ENCODE measurements at places on chromosomes 11 and 22.

DNA sequence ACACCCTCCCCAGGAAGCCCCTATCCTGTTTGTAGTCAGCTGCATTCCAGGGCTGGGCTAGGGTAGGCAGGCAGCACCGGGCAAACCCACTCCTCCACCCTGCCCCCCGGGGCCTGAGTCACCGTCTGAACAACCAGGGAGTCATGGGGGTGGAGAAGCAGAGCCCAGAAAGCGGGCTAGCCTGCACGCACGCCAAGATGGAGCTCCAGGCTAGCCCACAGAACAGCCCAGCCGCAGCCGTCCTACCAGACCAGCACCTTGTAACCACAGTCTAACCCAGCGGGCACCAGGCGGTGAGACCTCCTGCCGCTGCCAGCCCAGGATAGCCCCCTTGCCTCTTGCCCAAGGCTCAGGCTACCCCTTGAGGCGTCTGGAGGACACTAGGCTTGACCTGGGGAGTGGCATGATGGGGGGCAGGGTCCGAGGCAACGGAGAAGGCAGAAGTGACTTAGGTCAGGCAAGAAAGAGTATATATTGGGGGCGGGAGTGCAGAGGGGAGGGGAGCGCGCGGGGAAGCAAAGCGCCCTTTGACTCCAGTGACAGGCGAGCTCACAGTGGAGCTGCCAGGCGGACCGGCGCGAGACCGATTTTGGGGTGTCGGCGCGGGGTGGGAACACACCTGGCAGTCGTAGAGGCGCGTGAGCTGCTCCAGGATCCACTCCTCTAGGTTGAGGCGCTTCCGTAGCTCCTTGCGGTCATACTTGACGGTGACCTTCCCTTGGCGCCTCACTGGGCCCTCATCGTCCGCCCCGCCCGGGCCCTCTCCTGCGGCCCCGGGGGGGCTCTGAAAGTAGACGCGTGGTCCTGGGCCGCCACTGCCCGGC lies 734 bp downstream of the PPP1R14B start:
- DNase-seq, result peak; percentile 90

DNA sequence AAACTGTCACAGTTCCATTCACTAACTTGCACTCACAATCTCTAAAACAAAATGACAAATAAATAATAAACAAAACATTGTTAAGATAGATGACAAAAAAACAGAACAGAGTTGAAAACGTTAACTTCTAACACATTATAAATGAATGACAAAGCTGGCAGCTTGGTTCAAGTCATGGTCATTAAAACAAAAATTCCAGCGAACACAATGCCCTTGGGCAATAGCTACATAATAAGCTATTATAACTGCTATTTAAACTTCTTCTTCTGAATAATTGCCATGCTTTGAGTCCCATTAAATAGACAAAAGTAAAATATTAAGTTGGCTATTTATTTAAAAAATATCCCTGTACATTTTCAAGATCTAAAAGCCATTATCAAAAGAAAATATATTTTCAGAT lies 54.7 kb downstream of the PICALM start:
- no peak for DNase-seq

GRCh38 chr11:116776522-116776984 lies 3.8 kb upstream of the BUD13 start:
- peak; percentile 19 for DNase-seq

DNA sequence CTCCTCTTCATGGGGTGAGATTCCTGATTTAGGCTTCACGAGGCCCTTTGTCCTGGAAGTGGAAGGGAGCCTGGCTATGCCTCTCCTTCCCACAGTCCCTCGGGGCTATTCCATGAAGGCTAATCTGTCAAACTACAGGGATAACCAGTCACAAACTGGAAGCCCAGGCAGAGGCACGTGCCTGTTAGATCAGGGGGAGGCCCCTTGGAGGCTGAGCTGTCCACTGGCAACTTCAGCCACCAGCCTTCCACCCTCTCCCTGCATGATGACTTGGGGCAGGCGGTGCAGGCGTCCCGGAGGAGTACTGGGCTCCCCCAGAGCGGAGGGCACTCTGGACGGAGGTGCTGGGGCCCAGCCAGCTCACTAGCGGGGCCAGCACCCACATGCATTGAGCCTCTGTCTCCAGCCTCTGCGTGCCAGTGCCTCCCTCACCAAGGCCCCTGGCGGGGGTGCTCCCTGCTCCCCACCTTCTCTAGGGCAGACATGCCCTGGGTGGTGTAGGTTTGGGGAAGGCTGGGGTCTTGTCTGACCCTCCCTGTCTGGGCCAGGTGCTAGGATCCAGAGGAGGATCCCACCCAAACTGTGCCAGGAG lies 42.9 kb downstream of the WNT11 start:
- no peak for DNase-seq

GRCh38 chr11:35318977-35319925 lies 100.1 kb downstream of the SLC1A2 start:
- no peak for DNase-seq

DNA sequence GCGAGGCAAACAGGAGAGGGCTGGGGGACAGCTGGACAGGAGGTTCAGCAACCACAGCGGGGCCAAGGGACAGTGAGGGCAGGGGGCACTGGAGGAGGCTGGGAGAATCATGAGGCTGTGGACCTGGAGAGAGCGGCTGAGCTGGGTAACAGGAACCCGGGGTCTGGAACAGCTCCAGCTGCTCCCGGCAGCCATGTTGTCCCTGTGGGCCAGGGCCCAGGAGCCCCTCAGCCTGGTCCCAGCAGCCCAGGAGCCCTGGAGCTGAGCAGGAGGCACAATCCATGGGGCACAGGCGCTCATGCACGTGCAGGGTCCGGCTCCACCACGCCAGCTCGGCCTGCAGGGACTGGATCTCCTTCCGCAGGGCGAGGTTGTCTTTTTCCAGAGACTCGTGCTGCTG lies 7.4 kb downstream of the BATF2 start:
- no peak for DNase-seq

GRCh38 chr11:108117746-108118371 lies 3.5 kb upstream of the ACAT1 start:
- DNase-seq, result peak; percentile 87

DNA sequence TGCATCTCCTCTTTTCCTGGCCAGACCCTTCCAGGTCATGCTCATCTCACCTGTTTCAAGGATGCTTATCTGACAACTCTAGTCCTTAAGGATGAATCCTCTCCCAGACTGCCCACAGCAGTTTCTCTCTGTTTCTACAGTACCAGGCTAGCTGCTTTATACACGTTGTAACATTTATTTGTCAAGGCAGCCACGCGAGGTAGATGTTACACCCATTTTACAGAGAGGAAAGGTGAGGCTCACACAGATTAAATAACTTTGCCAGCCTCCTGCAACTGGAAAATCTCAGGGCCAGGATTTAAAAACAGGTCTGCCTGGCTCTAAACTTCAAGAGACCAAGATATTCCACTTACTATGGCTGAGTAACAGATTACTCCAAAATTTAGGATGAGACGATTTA lies 45.7 kb upstream of the E2F8 start:
- DNase-seq, result no peak

- no peak for DNase-seq
Observed at GRCh38 chr22:42697542-42698013, 23.1 kb downstream of the A4GALT start.

DNA sequence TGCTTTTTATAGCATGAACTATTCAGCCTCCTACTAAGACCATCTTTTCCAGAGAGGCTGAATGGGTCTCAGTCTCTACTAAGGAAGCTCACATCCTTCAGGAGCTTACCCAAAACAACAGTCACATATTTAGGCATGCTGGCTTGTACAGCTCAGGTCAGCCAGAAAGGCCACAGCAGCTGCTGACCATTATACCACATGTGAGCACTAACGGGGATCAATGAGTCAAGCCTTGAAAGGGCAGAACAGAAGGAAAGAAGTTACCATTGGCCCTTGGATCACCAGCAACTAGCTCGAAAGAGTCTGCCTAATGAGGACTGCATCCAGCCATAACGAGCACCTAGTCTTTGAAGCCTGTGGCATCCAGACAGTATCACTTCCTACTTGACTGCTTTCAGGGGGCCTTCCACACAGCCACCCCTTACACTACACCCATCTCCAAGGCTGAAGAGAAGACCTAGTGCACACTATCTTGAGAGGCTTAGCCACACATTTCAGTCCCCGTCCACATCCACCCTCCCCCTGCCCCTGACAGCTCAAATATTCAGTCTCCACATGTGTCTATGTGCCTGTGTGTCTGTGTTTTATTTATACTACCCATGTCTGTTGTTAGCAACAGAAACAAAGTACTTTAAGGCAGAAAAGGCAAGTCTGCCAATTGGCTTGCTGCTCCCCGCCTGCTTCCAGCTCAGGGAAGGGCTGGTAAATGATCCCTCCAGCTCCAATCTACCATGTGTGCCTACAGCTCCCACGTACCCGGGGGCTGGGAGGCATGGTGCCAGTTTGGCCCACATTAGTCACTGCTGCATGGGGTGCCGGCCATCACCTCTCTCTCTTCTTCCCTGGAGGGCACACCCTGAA lies 95.5 kb downstream of the RPL27A start:
- no peak for DNase-seq

DNA sequence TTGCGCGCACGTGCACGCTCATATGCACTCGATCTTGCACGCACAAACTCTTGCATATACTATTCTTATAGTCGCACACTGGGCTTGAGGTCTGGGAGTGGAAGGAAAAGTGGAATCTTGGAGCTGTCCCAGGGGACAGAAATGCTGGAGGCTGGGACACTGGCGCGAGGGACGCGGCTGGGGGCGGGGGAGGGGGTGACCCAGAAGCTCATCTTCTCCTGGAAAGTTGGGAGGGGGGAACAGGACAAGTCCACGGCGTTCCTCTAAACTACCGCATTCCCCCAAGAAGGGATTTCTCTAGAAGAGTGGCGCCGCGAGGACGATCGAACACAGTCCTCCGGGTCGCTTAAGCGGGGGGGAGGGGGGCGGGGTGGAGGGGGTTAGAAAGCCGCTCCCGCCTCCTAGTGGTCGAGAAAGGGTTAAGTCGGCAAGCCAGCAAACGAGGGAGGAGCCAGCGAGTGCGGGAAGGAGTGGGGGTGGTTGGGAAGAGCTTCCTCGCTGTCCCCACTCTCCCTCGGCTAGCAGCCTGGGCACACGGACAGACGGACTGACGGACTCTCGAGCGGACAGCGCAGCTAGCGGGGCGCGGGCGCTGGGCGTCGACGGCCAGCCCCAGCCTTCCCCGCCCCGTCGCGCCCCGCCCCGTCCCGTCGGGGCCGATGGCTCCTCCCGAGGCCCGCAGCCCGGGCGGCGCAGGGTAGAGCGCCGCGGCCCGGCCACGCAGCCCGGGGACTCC lies at the start of gene RTN4RL2:
TSS of gene RTN4RL2 (plus strand) at position 507 of the 736 bp plus-strand sequence. CDS start 338 bp downstream, outside the sequence.
- DNase-seq, result peak; percentile 88

GRCh38 chr11:596374-596773 lies 19.4 kb downstream of the IRF7 start:
- DNase-seq, result peak; percentile 22

DNA sequence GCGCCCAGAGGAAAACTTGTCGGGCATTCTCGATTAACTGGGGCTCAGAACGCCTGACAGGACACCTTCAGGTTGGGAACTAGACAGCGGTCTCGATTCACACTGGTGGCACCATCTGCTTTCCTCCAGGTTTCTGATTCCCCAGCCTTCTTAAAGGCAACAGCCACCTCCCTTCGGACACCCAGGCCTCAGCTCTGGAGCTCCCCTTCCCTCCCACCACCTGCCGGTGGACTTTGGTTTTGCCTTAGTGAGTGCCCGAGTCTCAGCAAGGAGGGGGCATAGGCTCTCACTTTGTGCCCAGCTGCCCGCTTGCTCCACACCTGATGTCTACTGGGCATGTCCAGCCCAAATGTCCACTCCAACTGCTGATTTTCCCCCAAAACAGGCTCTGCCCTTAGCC lies 110.4 kb upstream of the PARVA start:
- no peak for DNase-seq

- DNase-seq, result no peak
Observed at GRCh38 chr11:7559398-7560283, 45.8 kb downstream of the PPFIBP2 start.

GRCh38 chr11:34859496-34859895 lies 56.7 kb downstream of the APIP start:
- no peak for DNase-seq

GRCh38 chr11:33534575-33534974 lies 166.1 kb downstream of the C11orf91 start:
- DNase-seq, result no peak

GRCh38 chr11:34916843-34917770 lies 689 bp downstream of the PDHX start:
- DNase-seq, result peak; percentile 36

DNA sequence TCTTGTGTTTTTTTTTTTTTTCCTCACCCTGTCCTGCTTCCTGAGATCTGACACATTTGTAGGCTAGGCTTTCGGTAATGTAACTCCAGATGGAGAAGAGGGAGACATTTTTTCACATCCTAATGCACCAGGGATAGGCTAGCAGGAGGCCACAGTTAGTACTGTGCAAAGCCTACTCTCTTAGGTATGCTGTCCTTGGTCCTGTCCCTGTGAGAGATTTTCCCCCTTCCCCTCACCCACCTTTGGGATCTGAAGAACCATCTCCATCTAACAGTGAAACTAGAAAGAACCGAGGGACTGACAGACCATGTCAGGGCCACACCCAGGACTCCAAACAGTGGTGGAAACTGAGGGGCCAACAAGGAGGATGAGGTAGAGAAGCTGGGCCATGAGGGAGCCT lies 29.2 kb downstream of the ADAMTS8 start:
- no peak for DNase-seq

GRCh38 chr11:110947096-110947495 lies 234.9 kb upstream of the ARHGAP20 start:
- no peak for DNase-seq

- DNase-seq, result peak; percentile 50
Observed at GRCh38 chr11:8870411-8871170, 40.4 kb upstream of the AKIP1 start.

- DNase-seq, result no peak
Observed at GRCh38 chr11:123190518-123190917, 4.5 kb downstream of the CLMP start.
